Cerebellar nuclear complex (tissue), 1 donor: ENCODE measurements at places on chromosomes 6 and 20.

GRCh38 chr20:48667481-48667880, 160.3 kb downstream of the PREX1 start:
- no peak for DNase-seq

DNA sequence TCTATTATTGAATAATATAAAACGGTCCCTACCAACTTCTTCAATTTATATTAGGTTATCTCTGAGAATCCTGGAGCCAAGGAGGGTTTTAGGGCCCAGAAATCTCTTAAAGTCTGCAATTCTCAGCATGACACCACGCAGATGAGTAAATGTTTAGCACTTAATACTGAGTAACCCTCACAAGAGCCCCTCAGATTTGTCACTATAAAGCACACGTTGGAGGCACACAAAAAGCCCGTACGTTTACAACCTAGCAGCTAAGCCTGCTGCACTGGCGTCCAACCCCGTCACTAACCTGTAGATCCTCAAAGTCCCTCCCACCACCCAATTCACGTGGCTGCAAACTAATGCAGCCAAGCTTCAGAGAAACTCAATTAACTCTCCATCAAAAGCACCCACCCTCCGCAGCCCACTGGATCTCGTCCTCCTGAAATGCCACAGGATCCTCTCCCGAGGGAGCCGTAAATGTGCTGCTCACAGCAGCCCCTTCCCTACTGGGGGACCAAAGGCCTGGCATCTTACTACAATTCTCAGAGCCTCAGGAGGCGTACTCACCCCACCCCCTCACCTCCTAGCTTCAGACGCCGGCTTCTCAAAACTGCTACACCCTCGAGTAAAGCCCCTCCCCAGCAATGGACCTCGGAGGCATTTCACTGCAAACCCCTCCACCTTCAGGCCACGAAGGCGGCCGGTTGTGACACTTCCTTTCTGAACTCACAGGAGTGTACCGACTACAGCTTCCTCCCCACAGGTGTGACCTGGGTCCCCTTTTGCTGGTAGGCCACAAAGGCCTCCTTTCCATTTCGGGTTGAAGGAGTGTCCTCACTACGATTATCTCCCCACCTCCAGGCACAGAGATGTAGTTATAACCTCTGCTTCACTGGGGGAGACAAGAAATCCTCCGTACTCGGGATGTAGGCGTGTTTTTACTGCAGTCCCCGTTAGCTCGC, 909 bp downstream of the CPNE1 start:
- DNase-seq: no peak

DNA sequence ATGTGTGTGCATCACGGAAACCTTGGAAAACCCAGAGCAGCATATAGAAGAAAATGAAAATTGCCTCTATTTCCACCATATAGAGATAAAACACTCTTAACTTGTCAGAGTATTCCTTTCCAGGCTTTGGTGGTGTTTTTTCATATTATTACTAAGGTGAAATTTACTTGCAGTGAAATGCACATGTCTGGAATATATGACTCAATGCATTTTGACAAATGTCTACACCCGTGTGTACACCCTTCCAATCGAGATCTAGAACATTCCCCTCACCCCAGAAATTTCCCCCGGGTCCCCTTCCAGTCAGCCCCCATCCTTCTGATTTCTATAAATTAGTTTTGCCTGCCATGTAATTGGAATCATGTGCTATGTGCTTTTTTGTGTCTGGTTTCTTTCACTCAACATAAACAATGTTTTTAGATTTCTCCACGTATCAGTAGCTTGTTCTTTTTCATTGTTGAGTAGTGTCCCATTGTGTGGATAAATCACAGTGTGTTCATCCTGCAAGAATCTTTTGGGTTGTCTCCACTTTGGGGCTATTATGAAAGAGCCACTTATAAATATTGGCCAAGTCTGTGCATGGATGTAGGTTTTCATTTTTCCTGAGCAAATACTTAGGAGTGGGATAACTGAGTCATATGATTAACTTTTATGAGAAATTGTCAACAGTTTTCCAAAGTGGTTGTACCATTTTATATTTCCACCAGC, 19.9 kb upstream of the PREX1 start:
- DNase-seq: no peak

GRCh38 chr6:148952147-148953035, 205.6 kb downstream of the UST start:
- no peak for DNase-seq

GRCh38 chr20:35007891-35008290, 52.2 kb downstream of the MYH7B start:
- DNase-seq: no peak

- no peak for DNase-seq
These were observed 35.3 kb downstream of the YTHDF1 start for GRCh38 chr20:63180569-63181185.

GRCh38 chr20:3781153-3781910, at the start of gene SPEF1:
Gene SPEF1, minus strand, starts transcription at chr20:3781448. Its CDS starts 161 bp downstream, at chr20:3781287.
- DNase-seq: peak; percentile 81

DNA sequence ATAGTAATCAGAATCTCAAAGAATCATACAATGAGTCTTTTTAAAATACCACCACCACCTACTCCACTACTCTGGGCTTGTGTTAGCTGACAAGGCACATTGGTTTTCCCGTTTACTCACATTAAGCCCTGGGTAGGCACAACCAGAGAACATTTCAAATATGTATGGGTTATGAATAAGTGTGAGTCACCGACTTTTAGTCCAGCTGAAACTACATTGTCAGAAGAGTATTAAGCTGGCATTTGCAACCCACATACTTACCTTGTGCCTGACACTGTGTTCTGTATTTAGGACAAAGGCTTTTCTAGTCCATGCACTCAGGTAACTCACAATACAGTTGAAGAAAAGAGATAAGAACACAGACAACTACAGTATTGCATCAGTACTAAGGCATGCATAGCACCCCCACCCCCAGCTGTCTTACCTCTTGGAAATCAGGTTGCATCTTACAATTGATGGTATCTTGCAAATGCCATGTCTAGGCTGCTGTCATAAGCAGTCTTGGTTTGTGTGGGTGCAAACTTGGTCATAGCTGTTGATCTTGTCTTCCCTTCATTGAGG, 40.3 kb upstream of the AHI1 start:
- no peak for DNase-seq

GRCh38 chr6:97422171-97422570, 139.2 kb upstream of the MMS22L start:
- DNase-seq: no peak

DNA sequence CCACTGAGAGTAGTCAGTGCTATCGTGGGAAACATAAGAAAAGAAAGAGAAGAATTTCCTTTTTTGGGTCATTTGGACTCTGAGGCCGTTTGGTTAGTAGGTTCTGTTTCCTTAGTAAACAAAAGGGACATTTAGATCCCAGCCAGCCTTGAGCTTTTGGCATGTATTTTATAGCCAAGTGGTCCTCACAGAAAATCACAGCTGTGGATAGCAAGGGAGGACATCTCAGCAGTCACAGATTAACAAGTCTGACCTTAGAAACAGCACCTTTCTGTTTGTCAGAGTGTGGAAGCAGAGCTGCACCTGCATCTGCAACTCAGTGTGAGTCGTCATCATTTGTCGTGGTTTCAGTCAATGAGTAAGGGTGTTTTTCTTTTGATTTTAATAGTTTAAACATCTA, 40.5 kb downstream of the FAM120B start:
- no peak for DNase-seq

DNA sequence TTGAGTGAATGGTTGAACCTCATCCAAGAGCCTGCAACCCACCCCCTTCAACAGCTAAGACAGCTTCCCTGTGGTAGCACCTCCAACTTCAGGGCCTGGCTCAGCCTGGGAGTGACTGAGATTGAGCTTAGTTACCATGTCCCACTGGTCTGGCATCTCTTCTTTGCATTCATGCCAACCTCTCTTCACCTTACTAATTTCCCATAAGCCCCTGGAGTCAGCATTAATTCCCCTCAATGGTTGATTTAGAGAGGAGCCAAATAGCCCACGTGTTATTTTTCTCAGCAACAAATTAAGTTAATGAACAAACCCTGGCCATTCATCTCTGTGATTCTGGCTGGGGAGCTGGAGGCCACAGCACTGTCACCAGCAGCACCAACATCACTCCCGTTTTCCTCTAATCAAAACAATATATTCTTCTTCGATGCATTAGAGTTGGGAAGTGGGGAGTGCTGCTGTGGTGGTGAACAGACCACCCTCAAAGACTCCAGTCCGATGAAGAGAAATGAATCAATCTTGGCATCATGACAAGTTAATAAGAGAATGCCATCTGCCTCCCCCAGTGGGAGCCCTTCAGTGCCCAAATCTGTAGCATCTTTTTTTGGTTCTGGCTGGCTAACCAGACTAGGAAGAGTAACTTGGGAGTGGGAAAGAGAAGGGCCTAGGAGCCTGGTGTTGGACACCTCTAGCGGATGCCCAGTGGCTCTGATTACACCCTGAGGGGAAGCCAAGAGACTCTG, 316.9 kb upstream of the RNF24 start:
- peak; percentile 52 for DNase-seq

DNA sequence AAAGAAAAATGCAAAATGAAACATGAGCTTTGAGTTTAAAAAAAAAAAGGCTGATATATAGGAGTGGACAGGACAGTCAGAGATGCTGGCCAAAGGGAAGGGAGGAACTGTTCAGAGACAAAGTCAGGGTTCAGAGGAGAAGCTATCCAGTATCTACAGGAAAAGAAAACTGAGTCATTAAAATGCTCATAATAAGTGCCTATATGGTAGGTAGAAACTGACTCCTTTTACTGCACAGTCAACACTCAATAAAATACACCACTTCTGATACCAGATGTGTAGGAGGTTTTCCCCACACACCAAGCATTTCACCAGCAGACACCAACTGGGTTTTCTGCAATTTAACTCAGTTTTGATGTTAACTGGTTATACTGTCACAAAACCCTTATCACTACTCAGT, 32.9 kb downstream of the FRK start:
- DNase-seq: no peak

- DNase-seq: no peak
These were observed 41.9 kb upstream of the ADGRF5 start for GRCh38 chr6:46963626-46964025.

- no peak for DNase-seq
These were observed 185.4 kb downstream of the PACRG start for GRCh38 chr6:162913206-162913605.

DNA sequence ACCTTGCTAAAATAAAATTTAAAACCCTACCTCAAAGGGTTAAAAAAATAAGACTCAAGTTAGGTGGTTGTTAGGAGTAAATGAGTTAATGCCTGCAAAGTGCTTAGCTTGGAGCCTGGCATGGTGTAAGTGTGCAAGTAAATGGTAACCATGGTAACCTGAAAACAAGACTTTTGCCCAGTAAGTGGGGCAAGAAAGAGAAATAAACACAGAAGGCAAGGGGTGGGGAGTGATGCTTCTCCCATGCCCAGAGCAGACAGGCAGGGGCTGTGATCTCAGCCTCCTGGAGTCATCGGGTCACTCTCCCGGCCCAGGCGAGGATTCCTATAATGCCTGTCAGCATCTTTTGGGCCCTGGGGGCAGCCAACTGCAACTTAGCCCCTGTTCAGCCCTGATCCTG, 59.2 kb upstream of the SLC32A1 start:
- DNase-seq: no peak
